AG09319 (cell line): ENCODE measurements at places on chromosomes 11 and 22.
A peak's percentile ranks its signal among the peaks of the same experiment; 100 is the strongest.

DNA sequence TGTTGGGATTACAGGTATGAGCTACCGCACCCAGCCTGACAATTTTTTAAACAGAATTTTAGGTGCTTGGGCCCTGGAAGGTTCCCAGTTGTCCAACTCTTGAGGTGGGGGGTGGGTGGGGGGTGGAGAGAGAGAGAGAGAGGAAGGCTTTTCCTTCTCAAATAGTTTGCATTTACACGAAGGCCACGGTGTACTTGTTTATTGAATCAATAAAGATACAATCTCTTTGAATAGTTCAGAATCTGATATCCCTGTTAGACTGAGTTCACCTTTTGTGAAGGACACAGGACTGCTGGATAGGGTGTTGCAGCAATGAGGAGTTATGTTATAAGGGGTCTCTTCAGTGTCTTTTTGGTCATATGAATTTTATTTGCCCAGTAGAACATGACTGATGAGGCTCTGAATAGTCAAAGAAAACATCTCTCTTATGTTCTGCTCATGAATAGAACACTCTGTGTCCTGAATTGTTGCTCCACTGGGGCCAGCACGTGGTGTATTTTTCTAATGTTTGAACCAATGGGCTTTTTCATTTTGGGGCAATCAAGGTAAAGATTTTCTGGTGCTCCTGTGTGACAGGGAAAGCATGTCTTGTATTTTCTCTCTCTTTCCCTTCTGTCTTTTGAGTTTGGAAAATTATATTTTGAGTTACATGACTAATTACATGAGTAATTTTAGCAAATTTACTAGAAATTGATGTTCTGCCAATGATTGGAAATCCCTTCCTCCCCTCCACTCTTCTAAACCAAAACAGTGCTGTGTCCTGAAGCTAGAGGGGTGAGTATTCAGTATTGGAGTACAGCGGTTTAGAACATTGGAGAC is 61.7 kb downstream of the PTPRJ start:
- no peak for DNase-seq

DNA sequence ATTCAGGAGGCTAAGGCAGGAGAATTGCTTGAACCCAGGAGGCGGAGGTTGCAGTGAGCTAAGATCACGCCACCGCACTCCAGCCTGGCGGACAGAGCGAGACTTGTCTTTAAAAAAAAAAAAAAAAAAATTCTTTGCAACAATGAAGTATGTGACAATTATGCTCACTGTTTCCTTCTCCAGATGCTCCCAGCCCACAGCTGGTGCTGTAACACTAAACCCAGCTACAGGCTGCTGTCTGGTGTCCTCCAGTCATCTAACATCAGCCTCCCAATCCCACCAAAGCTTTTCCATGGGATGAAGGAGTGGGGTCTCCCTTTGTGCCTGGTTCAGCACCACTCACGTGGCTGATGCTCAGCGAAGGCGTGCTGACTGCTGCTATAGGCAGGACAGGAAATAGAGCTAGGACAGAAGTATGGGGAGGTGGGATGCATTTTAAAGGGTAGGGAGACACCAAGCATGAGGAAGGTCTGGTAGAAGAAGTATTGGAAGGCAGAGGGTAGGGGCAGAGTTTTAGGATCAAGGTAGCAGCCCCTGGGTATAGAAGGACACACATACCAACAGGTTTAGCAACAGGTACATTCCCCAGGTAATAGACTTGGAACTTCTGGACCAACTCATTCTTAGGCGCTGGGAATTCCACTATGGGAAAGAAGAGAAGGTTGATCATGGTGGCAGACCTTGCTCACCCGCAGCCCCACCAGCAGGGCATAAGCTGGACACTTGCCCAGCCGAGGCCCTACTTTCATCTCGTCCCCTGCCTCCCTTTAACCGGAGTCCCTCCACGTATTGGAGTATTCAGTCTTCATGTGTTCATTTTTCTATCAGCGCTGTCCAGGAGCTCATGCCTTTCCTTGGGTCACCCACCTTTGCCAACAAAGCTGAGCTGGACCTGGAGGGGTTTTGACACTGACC is 10.4 kb downstream of the SMPD1 start:
- DNase-seq, result no peak

DNA sequence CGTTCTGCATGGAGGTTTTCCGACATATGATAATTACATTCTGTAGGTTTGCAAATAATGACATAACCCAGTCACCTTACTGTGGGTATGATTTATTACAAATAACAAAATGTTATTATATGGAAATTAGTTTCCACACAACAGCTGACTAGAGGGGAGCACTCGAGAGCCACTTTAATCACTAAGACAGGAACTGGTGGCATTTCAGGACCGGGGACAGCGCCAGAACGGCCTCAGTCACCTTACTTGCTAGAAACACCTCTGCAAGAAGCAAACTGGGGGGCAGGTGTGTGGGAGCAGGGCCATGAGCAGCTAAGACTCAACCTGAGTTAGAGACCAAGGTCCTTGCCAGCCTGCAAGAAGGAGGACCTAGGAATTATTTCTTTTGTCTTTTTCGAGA is 199.9 kb downstream of the DSCAML1 start:
- no peak for DNase-seq

GRCh38 chr11:112810951-112811350 is 150.3 kb upstream of the NCAM1 start:
- no peak for DNase-seq

DNA sequence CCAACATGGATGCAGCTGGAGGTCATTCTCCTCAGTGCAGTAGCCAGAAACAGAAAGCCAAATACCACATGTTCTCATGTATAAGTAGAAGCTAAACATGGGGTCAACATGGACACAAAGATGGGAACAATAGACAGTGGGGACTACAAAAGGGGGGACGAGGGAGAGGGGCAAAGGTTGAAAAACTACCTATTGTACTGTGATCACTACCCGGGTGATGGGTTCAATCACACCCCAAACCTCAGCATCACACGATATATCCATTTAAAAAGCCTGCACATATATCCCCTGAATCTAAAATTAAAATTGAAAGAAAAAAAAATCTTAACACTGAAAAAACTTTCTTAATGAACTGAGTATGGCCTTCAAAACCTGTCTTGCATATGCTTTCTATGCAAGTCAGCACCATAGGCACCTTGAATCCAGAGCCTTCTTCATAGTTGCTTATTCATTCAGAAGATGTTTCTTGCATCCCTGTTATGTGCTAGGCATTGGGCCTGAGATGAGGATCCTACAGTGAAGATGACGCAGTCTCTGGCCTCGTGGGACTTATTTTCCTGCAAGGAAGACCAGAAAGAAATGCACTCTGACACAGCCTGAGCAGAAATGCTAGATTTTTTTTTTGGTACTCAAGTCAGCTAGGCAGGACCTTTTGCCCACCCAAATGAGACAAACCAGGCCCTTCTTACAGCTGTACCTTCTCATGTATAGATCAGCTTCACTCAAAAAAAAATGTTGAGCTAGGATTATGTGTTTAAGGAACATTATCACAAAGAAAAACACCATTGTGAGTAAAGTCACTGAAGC is 21.0 kb downstream of the NNMT start:
- DNase-seq, result no peak

- DNase-seq, result no peak
Observed at GRCh38 chr22:48362721-48363404, 1464.8 kb downstream of the BRD1 start.

GRCh38 chr11:126646701-126647557 is 291.4 kb downstream of the ST3GAL4 start:
- DNase-seq, result no peak

DNA sequence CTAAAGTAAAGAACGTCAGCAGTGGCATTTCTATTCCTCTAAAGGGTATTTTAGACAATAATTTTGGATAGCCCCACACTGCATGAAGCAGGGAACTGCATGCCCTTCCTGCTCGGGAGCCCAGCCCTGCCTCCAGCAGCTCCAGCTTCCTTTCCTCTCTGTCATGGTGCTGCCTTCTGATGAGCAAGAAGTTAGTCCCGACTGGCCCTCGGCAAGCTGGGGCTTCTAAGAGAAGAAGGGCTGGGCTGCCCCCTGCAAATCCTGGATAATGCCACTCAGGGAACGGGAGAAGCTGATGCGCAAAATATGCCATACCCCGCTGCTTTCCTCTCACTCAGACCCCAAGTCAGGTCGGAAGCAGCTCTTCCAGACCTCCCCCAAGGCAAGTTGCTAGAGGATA is 296.4 kb downstream of the ETS1 start:
- DNase-seq, result no peak

DNA sequence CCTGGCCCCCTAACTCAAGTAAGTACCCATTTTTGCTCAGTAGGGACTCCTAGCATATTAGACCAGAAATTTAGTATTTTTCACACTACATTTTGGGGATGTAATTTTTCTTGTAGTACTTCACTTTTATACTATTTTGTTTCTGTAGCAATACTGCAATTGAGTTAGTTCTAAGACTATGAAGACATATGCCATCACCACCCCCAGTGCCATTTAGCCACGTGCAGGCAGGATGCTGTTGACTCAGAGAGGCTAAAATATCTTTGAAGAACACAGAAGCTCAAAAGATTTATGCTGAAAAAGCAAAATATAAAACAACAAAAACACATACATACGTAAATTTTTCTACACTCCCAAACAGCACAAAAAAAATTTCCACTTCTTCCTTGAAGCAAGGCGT is 29.1 kb upstream of the DLAT start:
- DNase-seq, result no peak

GRCh38 chr22:25334162-25334490 is 114.7 kb downstream of the CRYBB2 start:
- DNase-seq, result no peak

GRCh38 chr11:3854977-3855807 is at the start of gene STIM1:
Gene STIM1, plus strand, starts transcription at chr11:3855664. Its CDS starts 607 bp downstream, at chr11:3856271.
- DNase-seq, result peak; percentile 85

GRCh38 chr11:108221371-108221770 is 1.1 kb downstream of the NPAT start:
- no peak for DNase-seq

GRCh38 chr11:77308838-77309237 is 7.4 kb upstream of the GDPD4 start:
- DNase-seq, result no peak

GRCh38 chr11:128718064-128718463 is 24.2 kb downstream of the FLI1 start:
- DNase-seq, result no peak

- DNase-seq, result no peak
Observed at GRCh38 chr11:35145271-35145670, 6.3 kb downstream of the CD44 start.
